Hypothalamus (tissue), 51 donors: ENCODE measurements at places on chromosomes 2 and 18.

- no peak for DNase-seq
Measured at GRCh38 chr2:21268197-21268877, 144.6 kb downstream of the TDRD15 start.

- no peak for DNase-seq
Measured at GRCh38 chr2:215271446-215271845, 40.4 kb upstream of the ATIC start.

- DNase-seq: peak; percentile 17
Measured at GRCh38 chr2:98822301-98823164, 91.6 kb upstream of the MGAT4A start.

DNA sequence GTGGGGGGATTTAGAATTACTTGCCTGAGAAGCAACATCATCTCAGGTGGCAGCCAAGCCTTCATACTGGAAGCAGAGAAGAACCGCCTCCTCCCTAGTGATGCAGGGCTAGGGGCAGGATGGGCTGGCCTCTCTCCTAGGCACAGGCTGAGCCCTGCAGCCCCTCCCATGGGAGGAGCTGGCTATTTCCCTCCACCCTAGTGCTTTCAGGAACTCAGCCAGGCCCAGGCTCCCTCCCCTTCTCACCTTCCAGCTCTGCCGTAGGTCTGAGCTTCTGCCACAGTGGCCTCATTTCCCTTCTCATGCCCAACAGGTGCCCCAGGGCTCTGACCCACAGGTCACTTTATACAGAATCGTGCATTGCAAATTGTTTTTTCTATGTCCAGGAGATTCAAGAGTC lies 31.0 kb downstream of the CENPA start:
- DNase-seq: no peak

GRCh38 chr2:128327180-128327964 lies 8.7 kb upstream of the HS6ST1 start:
- no peak for DNase-seq

GRCh38 chr2:111661286-111661940 lies 222.6 kb downstream of the ANAPC1 start:
- no peak for DNase-seq

DNA sequence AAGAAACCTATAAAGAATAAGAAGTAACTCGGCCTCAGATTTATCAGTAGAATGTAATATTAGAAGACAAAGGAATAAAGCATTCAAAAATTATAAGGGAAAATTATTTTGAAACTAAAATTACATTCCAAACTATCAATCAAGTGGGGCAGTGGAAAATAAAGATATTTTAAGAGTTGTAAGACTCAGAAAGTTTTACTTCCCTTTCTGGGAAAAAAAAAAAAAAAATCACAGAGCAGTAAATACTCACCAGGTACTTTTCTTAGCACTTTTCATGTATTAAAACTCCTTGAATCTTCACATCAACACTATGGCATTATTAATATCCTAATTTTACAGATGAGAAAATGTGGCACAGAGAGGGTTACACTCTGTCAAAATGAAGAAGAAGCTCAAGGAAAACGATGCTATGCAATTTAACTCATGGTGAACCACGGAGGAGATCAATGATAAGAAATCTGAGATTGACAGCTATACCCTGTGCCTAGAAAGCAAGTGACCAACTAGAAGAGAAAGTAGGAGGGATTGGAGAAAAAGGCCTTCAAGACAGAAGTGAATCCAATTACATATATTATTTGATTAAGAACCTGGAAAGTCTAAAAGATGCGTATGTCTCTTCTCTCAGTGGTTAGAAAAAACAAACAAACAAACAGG lies 238.9 kb upstream of the ID2 start:
- no peak for DNase-seq

DNA sequence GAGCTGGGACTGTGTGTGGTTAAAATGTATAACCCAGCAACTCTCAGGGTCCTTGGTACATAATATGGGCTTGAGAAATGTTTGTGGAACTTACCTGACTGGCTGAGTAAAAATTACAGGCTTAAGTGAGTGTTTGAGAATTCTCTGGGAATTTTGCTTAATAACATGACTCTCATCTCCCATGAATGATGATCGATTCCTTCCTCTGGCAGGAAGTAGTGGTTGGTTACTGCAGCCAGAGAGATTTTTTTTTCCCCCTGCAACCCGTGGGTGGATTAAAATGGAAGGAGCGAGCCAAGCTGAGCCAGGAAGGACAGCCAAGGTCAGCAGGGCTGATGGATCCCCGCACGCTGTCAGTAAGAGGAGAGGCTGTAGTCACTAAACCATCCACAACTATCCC lies 40.6 kb upstream of the RFX8 start:
- DNase-seq: no peak

GRCh38 chr2:23669413-23670244 lies 257.3 kb downstream of the ATAD2B start:
- peak; percentile 16 for DNase-seq

DNA sequence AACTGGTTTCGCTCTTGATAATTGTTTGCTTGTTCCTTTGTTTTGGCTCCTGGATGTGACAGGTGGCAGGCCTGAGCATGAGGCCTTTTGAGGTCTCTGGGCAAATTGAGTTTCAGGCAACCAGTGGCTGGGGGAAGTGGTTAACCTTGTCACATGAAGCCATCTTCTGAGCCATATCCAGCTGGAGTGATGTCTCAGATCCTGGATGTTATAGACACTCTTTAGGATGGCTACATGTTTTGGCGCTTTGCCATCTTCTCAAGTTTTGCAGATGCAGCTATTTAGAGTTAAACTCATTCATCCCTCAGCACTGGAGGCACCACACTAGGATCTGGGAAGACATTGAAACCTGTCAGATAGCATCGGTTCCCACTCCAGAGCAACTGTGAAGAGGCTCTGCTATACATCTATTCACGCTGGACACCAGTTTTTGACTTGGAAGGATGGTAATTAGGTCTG lies 25.3 kb upstream of the TACR1 start:
- no peak for DNase-seq

GRCh38 chr2:46737577-46737976 lies 178.0 kb downstream of the MCFD2 start:
- no peak for DNase-seq

DNA sequence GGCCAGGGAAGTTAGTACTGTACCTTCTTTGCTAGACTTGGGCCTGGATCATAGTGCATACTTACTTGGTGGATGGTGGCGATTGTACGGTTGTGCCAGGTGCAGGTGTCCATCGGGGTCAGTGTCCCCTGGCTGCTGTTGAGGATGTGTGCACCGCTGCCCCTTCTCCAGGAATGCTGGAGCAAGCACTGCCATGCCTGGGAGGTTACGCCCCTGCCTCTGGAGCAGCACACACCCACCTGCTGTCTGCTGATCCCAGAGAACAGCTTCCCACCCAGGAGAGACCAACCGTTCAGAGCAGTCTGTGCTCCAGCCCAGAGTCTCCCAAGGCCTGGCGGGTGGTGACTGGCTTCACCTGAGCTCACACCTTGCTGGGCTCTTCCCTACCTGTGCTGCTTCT lies 286.8 kb upstream of the HS6ST1 start:
- no peak for DNase-seq

DNA sequence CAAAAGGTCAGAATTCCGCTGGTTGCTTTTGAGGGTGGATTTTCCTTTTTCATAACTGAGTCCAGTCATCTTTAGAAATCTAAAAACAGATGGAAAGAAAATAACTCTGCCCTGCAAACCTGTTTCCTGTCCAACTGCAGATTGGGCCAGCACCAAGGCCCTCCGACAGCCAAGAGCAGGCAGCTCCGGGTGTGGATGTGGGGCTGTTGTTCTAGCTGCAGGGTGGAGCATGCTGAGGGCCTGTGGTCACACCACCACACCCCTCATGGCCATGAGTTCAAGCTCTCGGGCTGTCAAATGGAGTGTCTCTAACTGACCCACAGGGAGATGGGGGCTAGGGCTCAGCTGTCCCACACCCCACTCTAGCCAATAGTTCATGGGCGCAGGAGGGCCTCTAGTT lies 69.3 kb upstream of the BZW1 start:
- DNase-seq: no peak

- DNase-seq: no peak
Measured at GRCh38 chr2:169705927-169706326, 11.7 kb downstream of the PHOSPHO2 start.

GRCh38 chr2:45755585-45756335 lies 104.3 kb downstream of the PRKCE start:
- no peak for DNase-seq

DNA sequence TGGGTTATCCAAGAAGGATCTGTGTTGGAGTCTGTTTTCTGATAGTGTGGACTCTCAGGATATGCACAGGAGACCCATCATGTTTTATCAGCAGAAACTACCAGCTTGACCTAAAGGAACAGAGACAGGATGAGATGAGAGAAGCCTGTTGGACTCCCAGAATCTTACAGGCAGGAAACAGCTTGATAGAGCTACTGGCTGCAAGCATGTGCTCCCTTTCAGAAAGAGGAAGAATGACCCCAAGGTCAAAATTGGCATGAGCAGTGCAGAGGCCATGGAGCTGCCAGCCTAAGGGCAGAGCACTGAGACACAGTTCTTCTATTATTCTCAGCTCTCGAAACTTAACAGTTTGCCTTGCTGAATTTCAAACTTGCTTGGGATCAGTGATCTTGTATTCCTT lies 135.2 kb upstream of the NFATC1 start:
- no peak for DNase-seq

GRCh38 chr18:53534203-53534602 lies 690.3 kb downstream of the MBD2 start:
- DNase-seq: no peak

DNA sequence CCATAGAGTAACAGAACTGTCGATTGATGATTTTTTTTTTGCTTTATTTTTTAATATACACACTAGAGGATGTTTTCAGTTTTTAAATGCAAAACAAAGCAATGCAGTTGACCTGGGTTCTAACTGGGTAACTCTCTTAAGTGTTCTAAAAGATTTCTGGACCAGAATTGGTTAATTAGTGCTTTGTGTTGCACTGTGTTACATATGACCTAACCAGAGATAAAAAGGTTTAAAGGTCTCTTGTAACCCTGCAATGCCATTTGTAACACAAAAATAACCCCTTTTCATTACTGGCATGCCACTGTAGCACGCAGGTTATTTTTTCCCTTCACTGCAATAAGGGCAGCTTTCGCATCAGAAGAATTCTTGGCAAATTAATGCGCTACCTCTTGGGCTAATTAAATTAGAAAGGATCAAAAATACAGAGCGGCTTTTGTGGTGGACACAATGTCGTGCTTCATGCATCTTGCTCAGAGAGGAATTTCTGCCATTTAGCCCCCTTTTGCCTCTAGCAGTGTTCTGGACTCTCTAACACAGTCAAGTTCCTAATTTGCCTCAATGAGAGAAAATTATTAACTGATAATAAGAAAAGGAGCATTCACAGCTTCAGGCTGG lies 250.8 kb upstream of the ZEB2 start:
- no peak for DNase-seq

GRCh38 chr18:63107171-63107845 lies 212.3 kb downstream of the BCL2 start:
- no peak for DNase-seq

DNA sequence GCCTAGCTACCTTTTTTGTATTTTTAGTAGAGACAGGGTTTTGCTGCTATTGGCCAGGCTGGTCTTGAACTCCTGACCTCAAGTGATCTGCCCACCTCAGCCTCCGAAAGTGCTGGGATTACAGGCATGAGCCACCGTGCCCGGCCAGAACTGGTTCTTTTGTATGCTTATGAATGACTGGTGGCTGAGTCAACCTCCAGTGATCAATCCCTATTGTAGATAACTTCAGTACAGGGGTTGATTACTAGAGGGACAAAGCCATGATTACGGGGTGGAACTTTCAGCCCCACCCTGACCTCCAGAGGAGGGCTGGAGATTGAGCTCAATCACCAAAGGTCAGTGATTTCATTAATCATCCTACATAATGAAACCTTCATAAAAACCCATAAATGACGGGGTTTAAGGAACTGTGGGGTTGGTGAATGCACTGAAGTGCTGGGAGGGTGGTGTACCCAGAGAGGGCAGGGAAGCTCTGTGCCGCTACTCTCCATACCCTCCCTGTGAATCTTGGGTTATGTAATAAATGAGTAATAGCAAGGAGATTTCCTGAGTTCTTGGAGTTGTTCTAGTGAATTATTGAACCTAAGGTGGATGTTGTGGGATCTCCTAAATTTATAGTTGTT lies 281.8 kb upstream of the CXCR4 start:
- DNase-seq: no peak

GRCh38 chr18:14933964-14934363 lies 186.0 kb downstream of the ANKRD30B start:
- DNase-seq: no peak

GRCh38 chr2:180661686-180662030 lies 318.7 kb upstream of the UBE2E3 start:
- no peak for DNase-seq
